ENCODE measurements at places on chromosomes 7 and 10.

DNA sequence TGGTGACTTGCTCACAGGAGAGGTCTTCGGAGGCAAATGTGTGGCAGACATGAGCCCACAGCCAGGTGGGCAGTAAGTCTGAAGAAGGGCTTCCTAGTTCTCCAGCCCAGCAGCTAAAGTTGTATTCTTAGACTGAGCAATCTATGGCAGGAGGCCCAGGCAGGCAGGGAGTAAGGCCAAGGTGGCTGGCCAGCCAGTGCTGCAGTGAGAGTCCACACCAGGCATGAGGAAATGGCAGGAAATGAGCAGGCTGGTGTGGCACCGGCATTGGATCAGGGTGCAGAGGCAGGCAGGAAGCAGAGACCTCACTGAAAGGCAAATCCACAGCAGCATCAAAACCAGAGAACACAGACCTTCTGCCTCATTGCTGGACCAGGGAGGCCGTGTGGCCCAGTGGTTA lies 84.6 kb upstream of the PDE1C start:
- no peak for DNase-seq

- no peak for DNase-seq
Measured at GRCh38 chr10:127755753-127756152, 18.8 kb downstream of the FOXI2 start.

- no peak for DNase-seq
Measured at GRCh38 chr7:148486937-148487336, 103.6 kb upstream of the C7orf33 start.

DNA sequence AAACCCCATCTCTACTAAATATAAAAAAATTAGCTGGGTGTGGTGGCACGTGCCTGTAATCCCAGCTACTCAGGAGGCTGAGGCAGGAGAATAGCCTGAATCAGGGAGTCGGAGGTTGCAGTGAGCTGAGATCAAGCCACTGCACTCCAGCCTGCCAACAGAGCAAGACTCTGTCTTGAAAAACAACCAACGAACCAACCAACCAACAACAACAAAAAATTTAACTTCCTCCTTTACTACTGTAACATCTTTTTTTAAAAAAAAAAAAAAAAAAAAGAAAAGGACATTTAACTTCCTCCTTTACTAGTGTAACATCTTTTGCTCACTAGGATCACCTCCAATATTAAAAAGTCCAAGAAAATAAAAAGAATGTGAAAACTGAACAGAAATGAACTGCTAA lies 92.3 kb upstream of the TMEM168 start:
- no peak for DNase-seq

DNA sequence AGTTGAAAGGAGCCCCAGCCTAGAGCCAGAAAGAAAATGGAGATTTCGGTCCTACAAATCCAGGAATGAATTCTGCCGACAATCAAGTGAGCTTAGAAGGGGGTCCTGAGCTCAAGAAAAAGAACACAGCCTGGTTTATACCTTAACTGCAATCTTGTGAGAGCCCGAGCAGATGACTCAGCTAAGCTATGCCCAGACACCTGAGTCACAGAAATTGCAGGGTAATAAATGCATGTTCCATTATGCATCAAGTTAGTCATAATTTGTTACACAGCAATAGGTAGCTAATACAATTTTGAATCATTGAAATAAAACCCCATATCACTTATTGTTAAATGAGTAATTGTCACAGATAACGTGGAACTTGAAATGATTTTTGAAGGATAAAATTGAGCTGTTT lies 111.8 kb upstream of the FOXP2 start:
- DNase-seq = no peak

GRCh38 chr10:84140036-84140379 lies 699 bp downstream of the GHITM start:
- DNase-seq = no peak

DNA sequence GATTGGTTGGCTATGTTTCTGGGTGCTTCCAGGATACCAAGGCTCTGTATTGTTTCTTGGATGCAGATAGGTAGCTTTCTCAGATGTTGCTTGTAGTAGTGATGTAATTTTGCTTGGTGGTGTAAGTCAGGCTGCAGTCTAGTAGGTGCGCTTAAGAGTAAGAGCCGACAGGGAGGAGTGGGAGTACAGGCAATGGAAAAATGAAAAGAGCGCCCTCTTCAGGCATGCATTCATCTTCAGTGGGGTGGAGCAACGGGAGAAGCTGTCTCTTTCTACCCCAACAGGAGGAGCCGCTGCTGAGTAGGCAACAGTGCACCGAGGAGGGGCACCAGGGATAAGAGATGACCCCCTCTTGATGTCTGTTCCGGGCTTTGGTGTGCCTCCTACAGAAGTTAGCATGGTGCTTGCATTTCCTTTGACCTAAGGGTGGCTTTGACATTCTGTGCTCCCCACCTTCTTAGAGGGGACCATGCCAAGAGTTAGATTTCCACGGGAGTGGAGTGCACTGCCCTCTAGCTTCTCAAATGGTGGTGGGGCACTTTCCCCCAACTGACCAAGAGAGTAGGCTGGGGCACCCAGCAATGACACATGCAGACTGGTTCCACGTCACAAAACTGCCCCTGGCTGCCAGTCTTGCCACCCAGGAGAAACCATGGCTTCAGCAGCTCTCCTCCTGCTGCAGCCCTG lies 56.1 kb downstream of the ZNF783 start:
- DNase-seq = no peak

DNA sequence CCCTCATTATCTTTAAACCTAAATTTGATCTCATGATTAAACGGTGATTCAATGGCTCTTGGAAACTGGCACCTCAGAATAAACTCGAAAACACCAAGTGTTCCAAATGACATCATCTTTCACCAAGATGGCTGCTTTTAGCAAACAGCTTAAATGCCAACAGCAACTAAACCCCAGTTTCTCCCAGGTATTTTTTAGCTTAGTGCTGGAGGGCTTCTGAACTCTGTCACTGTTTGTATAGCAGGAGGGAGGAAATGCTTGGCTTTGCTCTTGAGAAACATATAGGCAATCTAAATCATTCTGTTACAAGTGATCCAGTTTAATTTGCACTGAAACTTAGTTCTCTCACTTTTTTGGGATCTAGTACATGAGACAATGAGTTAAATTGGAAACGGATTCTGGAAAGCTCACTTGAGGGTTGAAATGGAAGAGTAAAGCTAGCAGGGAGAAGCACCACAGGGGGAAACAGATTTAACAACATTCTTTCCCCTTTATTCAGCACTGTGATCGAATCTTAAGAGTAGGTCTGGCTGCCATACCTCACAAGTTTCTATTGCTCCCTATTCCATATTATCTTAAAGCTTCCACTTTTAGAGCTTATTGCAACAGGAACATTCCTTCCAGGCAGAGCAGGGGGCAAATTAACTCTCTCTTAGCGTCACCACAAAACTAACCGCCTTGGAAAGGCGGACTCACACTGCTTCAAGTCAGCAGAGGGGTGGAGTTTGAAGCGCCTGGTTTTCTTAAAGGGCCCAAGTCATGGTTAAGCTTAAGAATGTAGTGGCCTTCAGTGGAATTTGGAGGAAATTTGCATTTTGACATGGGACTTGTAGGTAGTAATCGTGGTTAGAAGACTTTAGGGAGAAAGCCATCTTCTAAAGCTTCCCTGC lies 1.8 kb upstream of the CCDC6 start:
- DNase-seq = peak; percentile 45

GRCh38 chr7:49805371-49806007 lies 32.1 kb downstream of the VWC2 start:
- DNase-seq = no peak
